ENCODE measurements at places on chromosomes 7 and 10.

DNA sequence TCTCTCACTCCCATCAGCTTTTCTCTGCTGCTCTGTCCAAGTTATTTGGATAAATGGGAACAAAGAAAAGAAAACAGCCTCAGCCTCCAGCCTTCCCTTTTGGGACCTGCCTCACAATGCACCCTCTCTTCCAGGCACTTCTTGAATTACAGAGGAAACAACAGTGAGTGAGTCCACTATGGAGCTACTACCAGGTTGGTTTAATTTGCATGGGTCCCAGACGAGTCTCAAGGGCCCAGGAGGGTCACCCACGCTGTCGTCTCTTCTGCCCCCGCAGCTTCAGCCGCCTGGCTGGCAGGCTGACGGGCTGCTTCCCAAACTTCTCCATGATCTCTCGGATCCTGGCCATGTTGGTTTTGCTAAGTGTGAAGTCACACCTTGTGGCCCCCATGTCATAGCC lies 80.4 kb downstream of the GPR26 start:
- DNase-seq = no peak

DNA sequence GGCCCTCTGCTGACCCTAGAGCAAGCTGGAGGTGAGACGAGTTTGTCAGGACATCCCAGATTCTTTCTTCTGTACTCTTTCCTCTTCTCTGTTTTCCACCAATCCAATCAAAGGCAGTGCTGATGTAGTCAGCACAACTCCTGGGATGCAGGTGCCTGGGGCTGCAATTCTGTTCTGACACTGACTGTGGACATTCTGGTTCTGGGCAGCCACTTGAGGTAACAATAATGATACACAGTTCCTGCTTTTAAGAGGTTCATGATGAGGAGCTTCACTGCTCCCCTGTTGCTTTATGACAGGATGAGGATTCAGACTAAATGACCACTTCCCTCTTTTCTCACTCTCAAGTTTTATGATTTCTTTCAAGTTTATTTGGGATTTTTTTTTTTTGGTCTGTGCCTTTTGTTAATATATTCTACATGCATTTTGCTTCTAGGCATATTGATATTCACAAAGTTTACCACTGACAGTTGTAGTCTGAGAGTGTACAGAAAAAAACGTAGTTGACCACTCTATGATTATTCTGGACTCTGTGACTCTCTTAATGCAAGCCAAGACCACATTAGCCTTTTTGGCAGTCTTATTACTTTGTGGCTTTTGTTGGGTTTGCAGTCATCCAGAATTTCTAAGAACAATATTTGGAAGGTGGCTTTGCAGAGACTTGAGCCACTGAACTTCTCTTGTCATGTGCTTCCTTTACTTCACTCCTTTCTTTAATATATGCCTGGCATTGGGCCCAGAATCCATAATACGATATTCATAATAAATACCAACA lies 247.6 kb downstream of the AUTS2 start:
- peak; percentile 31 for DNase-seq

GRCh38 chr7:150515248-150516147 lies 826 bp downstream of the GIMAP7 start:
- no peak for DNase-seq

GRCh38 chr10:91642831-91643692 lies 10.2 kb upstream of the PPP1R3C start:
- DNase-seq = no peak

DNA sequence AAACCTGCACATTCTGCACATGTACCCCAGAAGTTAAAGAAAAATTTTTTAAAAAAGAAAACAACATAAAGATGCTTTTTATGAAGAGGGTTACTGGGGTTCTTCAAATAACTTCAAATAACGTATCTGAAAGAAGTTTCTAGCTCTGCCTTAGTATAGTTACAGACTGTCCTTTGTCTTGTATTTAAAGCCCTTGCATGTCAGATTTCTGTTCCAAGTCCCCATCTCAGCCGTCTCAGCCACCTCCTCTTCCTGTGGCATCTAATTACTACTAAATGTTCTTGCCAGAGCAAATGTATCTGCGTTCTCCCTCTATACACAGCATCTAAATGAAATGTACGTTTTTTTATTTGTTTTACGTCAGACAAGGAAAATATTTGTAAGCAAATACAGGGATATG lies 89.4 kb upstream of the AKR1E2 start:
- no peak for DNase-seq

Measured in stromal cell of bone marrow (primary cell).